ENCODE measurements at places on chromosomes 11 and 22.

GRCh38 chr11:106474274-106474673 lies 396.8 kb downstream of the AASDHPPT start:
- DNase-seq = no peak

- peak; percentile 64 for DNase-seq
Observed at GRCh38 chr11:46916286-46917108, 1.9 kb downstream of the LRP4 start.

DNA sequence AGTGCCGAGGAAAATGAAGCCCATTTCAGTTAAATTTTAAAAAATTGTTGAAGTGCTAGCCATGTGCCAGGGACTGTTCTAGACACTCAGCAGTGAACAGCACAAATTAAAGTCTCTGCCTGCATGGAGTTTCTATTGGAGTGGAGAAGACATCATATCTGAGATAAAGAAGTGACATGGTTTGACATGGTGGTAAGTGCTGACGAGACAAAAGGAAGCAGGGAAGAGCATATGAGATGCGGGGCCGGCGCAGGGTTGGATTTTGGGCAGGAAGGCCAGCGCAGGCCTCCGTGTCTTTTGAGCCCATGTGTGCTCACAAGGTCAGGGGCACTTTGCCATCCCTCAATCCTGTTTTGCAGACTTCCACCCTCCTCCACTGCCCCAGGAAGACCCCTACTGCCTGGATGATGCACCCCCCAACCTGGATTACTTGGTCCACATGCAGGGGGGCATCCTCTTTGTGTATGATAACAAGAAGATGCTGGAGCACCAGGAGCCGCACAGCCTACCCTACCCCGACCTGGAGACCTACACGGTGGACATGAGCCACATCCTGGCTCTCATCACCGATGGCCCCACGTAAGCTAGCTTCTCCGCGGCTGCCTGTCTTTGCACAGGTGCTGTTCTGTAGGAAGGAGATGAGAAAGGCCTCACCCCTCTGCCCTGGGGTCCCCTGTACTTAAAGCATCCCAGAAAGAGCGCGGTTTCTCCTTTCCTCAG lies 29.6 kb downstream of the AMPD3 start:
- no peak for DNase-seq

- no peak for DNase-seq
Observed at GRCh38 chr11:10993186-10993585, 135.3 kb upstream of the ZBED5 start.

DNA sequence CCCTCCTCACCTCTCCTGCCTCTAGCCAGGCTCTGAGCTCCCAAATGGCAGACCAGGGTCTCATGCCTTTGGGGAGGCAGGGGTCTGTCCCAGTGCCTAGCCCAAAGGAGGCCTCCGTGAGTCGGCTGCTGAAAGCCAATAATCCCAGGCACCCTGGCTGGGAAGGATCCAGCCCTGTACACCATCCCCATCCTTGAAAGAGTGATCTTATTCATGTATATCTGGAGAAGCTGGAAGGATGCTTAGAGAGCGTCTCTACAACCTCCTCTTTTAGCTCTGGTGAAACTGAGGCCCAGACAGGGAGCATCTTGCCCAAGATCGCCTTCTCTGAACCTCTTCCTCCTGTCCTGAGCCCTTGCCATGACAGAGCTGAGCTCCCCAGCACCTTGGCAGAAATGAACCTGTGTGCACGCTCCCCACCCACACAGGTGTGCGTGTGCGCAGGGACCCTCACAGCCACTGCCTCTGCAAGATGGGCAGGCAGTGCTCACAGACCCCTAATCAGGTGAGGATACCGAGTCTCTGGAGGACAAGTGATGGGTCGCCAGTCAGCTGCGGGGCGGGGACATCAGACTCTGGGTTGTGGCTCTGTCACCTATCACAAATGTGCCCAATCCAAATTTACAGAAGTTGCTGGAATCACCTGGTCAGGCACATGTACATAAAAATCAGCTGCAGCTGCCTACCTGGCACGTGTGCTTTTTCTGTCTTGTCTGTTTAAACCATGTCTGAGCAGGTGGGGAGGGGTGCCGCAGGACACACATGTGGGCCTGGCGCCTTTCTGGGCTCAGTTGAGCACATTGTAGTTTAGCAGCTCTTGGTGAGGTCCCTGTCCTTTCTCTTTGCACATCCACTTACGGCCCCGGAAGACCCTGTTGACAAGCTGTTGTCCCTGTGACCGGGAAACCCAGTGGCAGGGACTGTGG lies 49.3 kb upstream of the WNT7B start:
- DNase-seq = peak; percentile 63

- DNase-seq = no peak
Observed at GRCh38 chr11:78465169-78465942, 47.7 kb upstream of the GAB2 start.

DNA sequence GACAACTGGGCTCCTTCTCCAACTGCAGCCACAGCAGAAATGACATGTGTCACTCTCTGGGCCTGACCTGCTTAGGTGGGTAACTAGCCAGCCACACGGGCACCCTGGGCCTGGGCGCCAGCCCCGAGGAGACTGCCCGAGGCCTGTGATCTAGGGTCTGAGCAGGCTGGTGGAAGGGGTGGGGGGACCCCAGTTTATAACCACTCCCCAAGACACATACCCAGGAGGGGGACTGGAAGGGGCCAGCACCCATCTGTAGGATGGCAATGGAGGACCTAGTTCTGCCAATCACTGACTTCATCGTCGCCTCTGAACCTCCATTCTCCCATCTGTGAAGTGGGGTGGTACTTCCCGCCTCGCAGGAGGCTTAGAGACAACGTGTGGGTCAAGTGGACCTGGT lies 16.1 kb downstream of the CD5 start:
- DNase-seq = peak; percentile 36

- DNase-seq = no peak
Observed at GRCh38 chr11:15685306-15685705, 570.6 kb downstream of the INSC start.

DNA sequence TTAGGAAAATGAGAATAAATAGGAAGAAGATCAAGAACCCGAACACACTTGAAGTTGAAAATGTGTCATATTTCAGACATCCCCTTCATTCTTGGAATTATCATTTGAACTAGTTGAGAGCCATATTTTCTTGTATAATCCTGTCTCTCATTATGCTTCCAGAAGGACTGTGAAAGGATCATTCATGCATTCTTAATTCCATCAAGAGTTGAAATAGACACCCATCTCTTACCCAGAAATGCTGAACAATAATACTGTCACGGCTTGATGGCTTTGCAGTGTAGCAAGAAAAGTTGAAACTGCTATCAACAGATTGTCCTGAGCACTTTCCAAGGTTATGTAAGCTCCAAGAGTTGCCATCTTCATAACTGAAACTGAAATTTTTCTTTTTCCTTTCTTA lies 79.7 kb downstream of the ARHGAP42 start:
- no peak for DNase-seq

- no peak for DNase-seq
Observed at GRCh38 chr11:16186680-16187079, 169.7 kb downstream of the SOX6 start.

GRCh38 chr11:76808996-76809395 lies 25.8 kb downstream of the TSKU start:
- no peak for DNase-seq

- DNase-seq = no peak
Observed at GRCh38 chr11:133041928-133042882, 490.1 kb downstream of the OPCML start.

DNA sequence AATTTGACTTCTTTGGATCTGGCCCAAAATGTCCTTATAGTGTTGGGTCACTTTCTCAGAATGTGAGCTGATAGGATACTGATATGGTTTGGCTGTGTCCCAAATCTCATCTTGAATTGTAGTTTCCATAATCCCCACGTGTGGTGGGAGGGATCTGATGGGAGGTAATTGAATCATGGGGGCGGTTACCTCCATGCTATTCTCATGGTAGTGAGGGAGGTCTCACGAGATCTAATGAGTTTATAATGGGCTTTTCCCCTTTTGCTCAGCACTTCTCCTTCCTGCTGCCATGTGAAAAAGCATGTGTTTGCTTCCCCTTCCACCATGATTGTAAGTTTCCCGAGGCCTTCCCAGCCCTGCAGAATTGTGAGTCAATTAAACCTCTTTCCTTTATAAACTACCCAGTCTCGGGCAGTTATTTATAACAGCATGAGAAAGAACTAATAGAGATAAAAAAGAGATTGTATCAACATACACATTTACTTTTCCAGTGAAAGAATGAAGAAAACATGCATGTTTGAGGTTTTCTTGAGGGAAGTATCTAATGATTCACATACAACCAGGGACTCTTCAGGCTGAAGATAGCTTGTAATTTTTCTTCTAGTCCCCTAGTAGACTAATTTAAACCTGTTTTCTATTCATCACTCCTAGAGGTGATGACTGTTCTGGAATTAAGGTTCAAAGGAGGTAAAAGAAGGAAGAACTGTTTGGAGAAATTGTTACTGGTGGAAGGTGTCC lies 17.3 kb upstream of the CSTF3 start:
- no peak for DNase-seq

GRCh38 chr11:792873-793272 lies 3.0 kb upstream of the CEND1 start:
- no peak for DNase-seq

GRCh38 chr22:42803389-42803788 lies 53.7 kb downstream of the ARFGAP3 start:
- DNase-seq = no peak

- DNase-seq = no peak
Observed at GRCh38 chr22:39617342-39617741, 46.8 kb downstream of the CACNA1I start.

- no peak for DNase-seq
Observed at GRCh38 chr11:5307256-5308019, 5.7 kb upstream of the OR51B4 start.

GRCh38 chr11:69134957-69135356 lies 20.8 kb upstream of the SMIM38 start:
- no peak for DNase-seq

DNA sequence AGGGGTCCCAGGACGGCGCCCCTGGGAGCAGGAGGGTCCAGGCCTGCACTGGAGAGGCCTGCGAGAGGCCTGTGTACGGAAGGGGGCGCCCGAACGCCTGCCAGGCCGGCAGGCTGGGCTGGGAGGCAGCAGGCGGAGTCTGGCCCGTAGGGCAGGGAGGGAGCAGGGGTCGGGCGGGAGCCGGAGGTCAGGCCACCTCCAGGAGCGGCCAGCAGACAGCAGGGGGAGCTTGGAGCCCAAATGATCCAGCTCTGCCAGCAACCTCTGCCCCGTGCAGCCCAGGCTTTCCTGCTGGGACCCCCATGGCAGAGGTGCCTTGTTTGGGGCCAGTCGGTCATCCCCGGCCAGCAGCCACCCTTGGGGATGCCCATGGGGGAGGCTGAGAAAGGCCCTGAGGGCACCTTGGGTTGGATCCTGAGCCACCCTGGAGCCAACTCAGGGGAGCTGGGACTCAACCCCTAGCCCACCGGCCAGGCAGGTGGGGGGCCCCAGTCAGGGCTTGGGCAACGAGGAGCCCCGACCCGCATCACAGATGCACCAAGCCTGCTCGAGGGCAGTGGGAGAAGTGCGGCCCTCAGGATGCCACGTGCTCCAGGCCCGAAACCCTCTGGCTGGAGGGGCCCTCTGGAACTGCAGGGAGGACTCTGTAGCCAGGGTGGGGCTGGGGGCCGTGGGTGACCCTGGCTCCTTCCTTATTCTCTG lies 9.6 kb upstream of the SYT8 start:
- peak; percentile 72 for DNase-seq

GRCh38 chr11:44047931-44048431 lies at the start of gene ACCSL:
ACCSL (plus strand) TSS chr11:44047981; CDS start chr11:44048037, 56 bp downstream.
- DNase-seq = no peak

GRCh38 chr11:116221351-116221750 lies 551.4 kb downstream of the BUD13 start:
- DNase-seq = no peak

DNA sequence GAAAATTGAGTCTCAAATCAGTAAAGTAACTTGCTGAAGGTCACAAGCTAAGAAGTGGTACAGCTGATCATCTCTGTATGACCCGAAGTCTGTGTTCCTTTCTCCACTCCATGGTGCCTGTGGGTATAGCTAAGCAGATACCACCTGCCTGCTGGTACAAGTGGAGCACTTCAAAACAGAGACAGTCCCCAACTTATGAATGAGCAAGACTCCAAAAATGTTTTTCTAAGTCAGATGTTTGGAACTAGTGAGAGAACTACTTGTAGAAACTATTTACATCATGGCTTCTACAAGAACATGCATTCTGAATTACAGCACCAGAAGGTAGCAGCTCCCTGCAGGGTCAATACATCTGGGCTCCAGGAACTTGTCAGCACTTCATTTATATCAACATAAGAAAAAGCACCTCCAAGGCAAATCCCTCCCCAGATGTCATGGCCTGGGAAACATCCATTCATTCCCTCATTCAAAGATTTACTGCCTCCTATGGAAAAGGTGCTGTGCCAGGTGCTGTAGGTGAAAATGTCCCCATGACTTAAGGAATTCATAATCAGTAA lies 94.7 kb downstream of the SERGEF start:
- DNase-seq = no peak

DNA sequence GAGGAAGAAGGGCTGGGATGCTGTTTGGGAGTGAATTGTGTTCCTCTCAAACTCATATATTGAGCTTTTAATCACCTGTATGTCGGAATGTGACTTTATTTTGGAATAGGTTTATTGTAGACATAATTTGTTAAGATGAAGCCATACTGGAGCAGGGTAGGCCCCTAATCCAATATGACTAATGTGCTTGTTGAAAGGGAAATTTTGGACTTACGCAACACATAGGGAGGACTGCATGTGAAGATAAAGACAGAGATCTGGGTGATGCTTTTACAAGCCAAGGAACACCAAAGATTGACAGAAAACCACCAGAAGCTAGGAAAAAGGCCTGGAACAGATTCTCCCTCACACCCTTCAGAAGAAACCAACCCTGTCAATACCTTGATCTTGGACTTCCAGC lies 43.2 kb upstream of the OVCH2 start:
- DNase-seq = no peak

DNA sequence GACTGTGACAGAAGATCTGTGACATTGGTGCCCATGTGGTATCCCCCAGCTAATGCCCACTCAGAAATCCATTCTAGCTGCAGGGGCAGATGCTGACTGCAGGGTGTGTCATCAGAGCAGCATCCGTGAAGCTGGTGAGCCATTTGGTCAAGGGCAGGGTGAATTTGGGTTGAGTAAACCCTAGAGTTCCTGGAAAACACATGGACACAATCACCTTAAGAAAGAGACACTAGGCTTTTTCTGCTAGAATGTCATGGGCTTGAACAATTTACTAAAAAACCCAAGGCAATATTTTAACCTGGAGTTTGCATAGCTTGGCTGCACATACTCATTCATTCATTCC lies 100.0 kb downstream of the ADAMTS15 start:
- no peak for DNase-seq

GRCh38 chr11:32902089-32902665 lies 9.6 kb downstream of the QSER1 start:
- DNase-seq = peak; percentile 56
